ENCODE measurements at places on chromosomes 2 and 18.

DNA sequence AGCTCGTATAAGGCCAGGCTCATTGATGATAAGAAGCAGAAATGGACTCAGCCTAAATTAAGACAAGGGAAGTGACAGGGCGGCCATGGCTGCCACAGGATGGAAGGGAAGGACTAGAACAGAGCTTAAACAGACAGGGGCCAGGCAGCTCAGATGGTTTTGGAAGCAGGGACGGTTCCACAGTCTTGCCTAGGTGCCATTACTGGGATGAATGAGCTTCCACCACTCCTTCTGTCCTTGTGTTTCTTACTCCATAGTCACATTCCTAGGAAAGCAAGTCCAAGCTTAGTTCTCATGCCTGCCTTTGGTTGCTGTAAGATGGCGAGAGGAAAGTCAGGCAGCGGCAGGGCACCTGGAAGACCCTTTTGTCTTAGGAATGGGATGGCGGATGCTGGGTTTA lies 11.9 kb downstream of the GNLY start:
- no peak for DNase-seq

GRCh38 chr18:58299936-58300335 lies 255.9 kb downstream of the NEDD4L start:
- DNase-seq: no peak

DNA sequence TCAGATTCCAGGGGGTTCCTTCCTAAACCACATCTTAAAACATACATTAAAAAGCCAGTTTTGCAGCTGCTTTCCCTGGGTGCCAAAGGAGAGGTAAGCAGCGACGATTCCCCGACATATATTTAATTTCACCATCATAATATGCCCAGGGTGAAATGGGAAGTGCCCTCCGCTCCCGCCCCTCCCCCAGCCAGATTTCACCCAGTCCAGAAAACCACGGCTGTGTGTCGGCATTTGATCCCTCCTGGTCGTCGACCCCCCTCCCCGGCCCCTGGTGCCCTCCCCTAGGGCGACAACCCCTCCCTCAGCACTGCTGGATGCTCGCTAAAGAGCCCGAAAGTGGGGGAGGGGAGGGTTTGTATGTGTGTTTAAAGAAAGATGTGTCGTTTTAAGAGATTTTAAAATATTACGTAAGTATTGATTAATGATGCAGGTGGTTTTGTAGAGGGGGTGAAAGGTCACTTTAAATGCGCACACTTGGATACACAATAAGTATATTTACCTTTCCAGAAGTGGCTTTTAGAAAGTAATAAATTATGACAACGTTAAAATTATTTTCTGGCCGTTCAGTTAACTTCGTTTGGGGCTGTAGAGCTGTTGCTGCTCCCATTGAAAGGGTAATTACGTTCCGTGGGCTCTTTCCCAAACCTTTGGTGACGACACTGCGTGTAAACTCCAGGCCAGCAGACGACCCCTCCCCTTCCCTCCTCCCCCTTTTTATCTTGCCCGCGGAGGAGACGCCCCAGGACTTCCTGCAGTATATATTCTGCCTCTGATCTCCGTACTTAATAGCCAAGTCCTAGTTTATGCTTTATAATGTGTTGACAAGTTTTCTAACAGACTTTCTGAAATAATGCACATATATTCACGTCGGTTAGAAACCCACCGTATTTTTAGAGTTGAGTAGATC lies 3.4 kb upstream of the BCL11A start:
- DNase-seq: no peak

DNA sequence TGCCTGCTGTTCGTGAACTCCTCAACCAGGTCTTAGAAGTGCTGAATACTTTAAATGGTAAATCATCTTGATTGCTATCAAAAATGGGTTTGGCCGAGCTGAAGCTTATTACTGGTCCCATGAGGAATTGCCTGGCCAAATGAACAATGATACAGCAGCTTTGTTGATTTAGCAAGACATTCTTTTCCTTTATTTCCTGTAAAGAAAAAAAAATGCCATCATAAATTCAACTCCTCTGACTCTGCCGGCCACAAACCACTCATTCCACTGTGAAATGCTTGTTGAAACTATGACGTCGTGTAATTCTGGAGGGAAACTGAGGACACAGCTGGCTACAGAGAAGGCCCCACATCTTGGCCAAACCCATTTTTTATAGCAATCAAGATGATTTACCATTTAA lies 74.2 kb upstream of the ID2 start:
- no peak for DNase-seq

DNA sequence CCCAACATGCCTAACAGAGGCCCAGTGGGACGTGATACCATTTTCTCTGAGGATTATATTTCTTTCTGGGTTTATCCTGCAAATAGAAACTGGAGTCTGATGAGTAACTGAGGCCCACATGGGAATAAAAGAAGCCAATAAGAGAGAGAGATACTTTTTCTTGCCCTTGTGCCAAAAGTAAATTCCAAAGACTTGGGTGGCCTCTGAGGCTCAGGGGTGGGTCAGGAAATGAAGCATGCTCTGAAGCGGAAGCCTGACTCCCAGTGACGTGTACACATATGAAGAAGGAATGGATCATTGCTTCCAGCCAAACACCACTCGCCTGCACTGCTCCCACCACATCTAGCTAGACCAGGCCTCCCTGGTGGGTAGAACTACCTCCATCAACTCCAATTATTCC lies 273.6 kb upstream of the NCKAP5 start:
- no peak for DNase-seq

DNA sequence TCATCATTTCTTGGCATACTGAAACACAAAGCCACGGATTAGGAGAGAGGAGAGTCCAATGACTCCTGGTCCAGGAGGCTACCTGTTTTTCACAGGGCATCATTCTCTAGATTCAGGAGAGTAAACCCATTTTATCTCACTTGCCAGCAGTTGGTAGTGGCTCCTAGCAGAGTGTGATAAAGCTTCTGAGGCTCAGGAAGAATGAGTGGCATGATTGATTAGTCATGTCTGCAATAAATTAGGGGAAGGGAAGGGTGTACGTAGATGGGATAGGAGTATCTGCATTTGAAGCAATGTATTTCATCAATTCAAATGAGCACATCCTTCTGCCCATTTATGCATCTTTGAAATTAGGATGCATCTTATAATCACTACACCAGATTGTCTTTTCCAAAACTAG lies 31.1 kb upstream of the PNO1 start:
- DNase-seq: no peak

DNA sequence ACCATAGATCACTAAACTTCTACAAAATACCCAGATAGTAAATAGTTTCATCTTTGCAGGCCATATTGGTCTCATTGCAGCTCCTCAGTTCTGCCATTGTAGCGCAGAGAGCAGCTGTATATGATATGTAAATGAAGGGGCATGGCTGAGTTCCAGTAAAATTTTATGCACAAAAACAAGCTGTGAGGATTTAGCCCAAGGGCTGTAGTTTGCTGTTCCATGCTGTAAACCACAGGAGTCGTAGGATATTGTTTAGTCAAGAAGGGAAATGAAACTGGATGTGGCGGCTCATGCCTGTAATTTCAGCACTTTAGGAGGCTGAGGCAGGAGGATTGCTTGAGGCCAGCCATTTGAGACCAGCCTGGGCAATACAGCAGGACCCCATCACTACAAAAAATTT lies 83.0 kb downstream of the MGAT5 start:
- DNase-seq: no peak

DNA sequence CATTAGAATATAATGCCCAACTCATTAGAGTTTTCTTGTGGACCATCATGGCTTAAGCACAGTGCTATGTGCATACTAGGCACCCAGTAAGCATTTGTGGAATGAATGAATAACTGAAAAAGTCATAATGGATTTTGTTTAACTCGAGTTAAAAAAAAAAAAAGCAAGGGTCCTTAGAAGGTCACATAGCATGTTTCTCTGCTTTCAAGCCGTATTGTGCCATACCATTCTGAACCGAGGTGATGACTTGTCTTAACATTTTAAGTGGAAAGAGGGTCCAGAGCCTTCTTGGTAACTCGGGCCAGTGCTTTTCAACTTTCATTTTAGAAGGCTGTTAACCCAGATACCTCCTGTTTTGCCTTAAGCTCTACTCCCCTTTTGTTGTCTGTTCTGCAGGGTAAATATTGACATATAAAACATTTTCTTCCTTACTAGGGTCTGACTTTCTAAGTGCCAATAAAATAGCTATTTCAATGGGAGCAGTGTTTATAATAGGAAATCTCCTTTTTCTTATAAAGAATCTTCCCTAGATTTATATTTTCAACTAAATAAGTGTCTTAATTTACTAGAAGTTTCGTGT lies 787 bp upstream of the ADGRF3 start:
- no peak for DNase-seq

- DNase-seq: no peak
Observed at GRCh38 chr2:74345272-74345943, 2.2 kb upstream of the SLC4A5 start.

GRCh38 chr2:230127195-230127594 lies 58.5 kb upstream of the SLC16A14 start:
- no peak for DNase-seq

DNA sequence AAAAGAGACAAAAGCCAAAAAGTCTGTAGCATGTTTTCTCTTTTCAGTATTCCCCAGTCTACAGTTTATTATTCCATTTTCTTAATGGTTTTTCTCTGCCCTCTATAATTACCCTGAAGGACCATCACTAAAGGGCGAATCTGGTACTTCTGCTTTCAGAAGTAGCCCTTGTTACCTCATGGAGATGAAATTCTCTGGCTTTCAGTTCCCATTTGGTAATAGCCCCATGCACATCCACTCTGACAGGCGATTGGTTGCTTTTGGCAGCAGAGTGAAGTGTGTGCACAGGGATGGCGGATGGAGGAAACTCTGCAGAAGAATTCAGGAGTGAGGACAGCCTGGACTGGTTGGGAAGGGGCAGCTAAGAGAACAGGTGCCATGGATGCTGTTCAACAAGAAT lies 66.3 kb upstream of the NABP1 start:
- no peak for DNase-seq

- DNase-seq: no peak
Observed at GRCh38 chr2:3604207-3604877, 9.4 kb downstream of the COLEC11 start.

DNA sequence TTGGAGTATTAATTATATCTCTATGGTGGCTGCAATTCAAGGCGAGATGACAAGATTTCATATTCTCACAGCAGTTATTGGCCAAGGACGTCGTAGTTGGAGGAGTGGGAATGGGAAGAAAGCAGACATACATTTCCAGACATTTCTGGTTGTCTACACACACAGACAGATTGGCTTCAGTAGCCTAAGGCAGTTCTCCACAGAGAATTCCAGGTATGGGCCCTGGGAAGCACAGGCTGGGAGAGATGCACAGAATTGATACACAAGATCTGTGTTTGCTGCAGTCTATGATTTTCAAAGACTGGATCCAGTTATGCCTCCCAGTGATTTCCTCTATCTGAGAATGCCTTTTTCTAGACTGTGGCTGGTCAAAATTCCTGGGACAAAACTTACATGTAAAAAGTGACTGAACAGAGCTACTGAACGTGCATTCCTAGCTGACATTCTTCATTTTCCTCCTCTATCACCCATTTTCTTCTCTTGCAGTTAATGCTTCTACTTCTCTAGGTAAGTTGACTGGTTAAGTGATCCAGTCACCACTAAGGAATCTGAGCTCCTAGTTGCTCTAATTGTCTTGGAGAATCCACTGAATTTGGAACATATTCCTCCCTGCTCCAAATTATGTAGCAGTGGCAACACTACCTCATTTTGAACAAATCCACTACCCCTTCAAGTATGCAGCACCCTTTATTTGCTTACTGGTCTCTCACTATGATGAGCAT lies 386.7 kb upstream of the CDH7 start:
- DNase-seq: no peak

DNA sequence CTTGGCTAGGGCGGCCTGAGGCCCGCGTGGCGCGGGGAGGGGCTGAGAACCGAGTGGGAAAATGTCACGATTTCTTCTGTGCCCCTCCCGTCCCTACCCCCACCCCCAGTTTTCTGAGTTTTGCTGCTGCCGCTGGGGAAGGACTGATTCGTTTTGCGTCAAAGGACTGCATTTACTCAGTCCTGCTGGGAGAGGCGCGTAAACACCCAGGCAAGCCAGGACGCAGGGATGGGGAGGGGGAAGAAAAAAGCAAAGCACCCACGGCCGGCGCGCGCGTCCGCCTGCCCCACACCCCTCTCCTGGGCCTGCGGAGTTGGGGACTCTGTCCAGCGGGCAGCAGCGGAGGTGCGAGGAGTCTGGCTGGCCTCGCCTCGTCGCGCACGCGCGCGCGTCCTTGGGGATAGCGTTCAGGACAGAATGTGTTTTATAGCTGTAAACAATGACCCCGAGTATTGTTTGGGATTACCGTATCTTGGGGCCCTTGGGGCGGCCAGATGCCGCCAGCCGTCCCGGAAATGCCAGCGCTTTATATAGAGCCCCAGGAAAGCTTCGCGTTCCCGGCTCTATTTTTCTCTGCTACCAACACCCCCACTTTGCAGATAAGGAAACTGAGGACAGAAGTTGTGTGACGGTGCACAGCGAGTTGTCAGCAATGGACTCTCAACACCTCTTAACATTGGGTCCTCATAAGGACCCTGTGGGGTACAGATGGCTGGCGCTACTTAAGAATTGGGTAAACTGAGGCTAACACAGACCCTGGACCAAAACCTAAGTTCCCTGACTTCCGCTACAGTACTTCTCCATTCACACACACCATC lies 1.7 kb upstream of the FOSL2 start:
- DNase-seq: no peak

DNA sequence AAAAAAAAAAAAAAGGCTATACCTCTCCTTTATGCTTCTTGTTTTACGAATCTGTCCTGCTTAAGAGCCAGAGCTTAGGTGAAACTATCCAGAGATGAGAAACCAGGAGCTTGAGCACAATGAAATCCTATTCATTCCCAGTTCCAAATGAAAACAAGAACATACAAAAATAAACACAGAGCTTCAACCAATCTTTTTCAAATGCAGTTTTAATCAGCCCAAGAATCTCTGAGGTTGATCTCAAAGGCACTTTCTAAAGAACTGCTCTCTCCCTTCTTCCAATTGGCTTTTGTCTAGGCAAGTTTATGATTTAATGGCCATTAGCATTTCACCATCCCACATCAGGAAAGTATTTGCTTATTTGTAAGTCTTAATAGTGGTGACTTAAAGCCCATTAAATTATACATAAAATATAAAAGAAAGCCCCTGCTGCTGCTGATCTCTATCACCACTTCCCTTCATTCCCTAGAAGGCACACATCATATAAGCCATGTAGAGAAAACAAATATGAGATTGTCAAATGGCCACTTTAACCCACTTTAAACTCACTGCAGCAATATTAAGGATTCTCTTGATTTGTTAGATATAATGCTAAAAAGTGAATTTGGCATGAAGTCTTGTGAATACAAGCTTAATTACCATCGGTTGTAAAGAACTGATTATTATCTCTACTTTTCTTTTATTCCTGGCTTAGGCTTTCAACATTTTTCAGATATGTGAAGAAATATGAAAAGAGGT lies 29.3 kb upstream of the SCN9A start:
- DNase-seq: no peak

- DNase-seq: no peak
Observed at GRCh38 chr2:182103526-182103925, 117.9 kb downstream of the PPP1R1C start.

- no peak for DNase-seq
Observed at GRCh38 chr2:57959390-57959789, 87.2 kb upstream of the VRK2 start.

- DNase-seq: no peak
Observed at GRCh38 chr2:129747500-129748125, 231.9 kb upstream of the RAB6C start.

- DNase-seq: no peak
Observed at GRCh38 chr2:207662203-207662602, 37.0 kb upstream of the METTL21A start.
